Nephron progenitor cell (in vitro differentiated cells): ENCODE measurements at places on chromosomes 6 and 20.
A peak's percentile ranks its signal among the peaks of the same experiment; 100 is the strongest.

- DNase-seq, result no peak
Observed at GRCh38 chr6:17349427-17349826, 44.0 kb upstream of the CAP2 start.

DNA sequence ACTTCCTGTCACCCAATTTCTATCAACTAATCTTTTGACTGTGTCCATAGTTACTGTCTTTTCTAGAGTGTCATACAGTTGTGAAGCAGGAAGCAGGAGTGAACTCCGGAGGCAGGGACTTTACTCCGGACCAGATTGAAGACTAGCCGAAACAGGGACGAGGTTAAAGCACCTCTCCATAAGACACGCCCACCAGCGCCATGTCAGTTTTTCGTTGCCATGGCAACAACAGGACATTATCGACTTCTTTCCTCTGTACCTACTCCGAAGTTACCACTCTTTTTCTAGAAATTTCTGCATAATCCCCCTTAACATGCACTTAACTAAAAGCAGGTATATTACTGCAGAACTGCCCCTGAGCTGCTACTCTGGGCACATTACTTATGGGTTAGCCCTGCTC lies 25.2 kb downstream of the TRIM38 start:
- no peak for DNase-seq

- DNase-seq, result no peak
Observed at GRCh38 chr6:111846066-111846465, 27.2 kb downstream of the FYN start.

- no peak for DNase-seq
Observed at GRCh38 chr6:7196019-7196402, 88.2 kb downstream of the RREB1 start.

DNA sequence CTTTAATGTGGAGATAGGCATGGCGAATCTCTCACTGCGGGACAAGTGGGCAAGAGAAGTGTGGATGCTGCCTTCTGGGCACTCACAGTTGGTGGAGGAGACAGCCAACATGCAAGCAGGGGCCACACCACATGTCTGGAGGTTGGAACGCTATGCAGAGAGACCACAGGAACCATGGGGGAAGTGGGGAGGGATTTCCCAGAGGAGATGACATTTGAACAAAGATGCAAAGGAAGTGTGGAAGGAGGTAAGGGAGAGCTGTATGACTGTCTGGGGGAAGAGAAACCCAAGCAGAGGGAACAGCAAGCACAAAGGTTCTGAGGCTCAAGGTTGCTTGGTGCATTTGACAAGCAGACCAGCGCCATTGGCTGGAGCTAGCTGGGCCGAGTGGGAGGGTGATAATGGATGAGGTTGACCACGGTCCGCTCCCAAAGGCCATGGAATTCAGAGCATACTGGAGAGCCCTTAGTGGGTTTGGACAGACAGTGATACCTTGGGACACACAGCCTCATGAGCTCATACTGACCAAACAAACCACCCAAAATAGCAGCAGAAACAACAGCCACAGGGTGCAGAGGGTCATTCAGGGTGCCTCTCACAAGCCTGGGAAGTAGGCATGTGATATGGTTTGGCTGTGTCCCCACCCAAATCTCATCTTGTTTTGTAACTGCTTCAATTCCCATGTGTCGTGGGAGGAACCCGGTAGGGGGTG lies 7.6 kb upstream of the FAM110A start:
- no peak for DNase-seq

GRCh38 chr6:123380257-123380656 lies 256.5 kb downstream of the TRDN start:
- DNase-seq, result peak; percentile 12

- DNase-seq, result no peak
Observed at GRCh38 chr6:169158174-169158573, 95.5 kb downstream of the THBS2 start.

DNA sequence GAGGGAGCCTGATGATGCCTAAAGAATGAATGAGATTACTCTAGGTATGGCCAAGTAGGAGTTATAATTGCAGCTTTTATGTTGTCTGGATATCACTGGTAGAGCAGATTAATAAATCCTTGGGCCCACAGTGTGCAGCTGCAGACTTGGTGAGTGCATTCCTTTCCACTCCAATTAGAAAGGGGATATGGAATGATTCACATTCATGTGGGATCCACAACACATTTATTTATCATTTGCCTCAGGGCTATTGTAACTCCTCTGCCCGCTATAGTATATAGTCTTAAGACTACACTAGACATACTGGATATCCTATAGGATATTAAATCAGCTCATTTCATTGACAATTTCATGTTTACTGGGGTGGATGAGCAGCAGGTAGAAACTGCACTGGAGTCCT lies 11.6 kb upstream of the HLA-G start:
- DNase-seq, result no peak

- no peak for DNase-seq
Observed at GRCh38 chr6:161477876-161478425, 204.1 kb upstream of the AGPAT4 start.

DNA sequence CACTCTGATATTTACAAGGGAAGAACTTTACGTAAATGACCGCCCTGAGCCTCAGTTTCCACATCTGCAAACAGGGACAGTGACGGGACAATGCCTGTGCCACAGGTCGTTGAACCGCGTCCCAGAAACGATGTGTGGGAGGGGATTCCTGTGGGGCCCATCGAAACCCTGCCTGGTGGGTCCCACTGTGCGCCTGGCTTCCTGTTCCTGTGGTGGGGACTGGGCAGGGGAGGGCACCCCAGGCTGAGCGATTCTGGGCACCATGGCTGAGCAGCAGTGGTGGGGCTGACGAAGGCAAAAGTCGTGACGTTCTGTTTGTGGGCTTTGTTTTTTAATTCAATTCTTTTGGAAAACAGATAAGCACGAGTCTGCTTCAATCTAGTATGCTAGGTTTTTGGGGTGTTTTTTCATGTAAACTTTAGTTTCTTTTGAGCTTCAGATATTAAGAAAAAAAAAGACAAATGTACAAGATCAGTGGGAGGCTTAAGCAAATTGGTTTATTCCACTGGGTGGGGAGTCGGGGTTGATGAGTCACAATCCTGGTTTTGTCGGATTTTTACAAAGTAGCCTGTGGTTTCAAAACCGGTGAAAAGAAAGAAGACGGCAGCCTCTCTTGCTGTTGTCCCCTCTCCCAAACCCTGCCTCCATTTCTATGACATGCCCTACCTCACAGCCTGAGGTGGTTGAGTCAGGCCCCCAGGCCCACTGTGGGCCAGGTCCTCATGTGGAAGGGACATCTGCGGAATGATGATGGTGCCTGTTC lies 40.4 kb downstream of the GNAS-AS1 start:
- no peak for DNase-seq

DNA sequence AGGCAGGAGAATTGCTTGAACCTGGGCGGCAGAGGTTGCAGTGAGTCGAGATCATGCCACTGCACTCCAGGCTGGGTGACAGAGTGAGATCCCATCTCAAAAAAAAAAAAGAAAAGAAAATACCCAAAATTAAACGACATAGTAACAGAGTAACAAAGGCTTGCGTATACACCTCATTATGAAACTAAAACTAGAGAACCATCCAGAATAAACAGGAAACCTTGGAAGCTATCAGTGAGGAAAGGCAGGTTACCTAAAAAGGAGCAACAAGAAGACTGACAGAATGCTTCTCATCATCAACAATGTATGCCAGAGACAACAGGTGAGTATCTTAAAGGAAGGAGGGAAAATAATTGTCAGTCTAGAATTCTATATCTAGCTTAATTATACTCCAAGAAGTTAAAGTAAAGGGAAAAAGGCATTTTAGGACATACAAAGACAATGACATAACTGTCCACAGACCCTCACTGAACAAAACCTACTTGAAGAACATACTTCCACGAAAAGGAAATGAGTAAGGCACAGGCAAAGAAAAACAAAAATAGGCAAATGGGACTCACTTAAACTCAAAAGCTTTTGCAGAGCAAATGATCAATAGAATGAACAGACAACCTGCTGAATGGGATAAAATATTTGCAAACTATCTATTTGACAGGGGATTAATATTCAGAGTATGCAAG lies 64.1 kb upstream of the NT5E start:
- no peak for DNase-seq

GRCh38 chr6:125431971-125432370 lies 130.2 kb upstream of the HDDC2 start:
- DNase-seq, result no peak

- no peak for DNase-seq
Observed at GRCh38 chr6:116313101-116313776, 33.5 kb upstream of the TSPYL1 start.

DNA sequence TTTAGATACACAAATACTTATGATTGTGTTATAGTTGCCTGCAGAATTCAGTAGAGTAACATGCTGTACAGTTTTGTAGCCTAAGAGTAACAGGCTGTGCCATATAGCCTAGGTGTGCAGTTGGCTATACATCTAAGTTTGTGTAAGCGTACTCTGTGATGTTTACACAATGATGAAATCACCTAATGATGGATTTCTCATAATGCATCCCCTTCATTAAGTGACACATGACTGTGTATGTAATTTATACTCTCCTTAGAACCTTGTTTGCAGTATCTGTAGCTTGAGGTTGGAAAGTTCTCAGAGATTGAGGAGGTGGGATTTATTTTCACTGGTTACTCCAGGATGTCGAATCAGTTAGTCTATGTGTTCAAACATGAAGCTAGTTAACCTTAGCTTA lies 67.0 kb upstream of the TMEM30A start:
- DNase-seq, result no peak

DNA sequence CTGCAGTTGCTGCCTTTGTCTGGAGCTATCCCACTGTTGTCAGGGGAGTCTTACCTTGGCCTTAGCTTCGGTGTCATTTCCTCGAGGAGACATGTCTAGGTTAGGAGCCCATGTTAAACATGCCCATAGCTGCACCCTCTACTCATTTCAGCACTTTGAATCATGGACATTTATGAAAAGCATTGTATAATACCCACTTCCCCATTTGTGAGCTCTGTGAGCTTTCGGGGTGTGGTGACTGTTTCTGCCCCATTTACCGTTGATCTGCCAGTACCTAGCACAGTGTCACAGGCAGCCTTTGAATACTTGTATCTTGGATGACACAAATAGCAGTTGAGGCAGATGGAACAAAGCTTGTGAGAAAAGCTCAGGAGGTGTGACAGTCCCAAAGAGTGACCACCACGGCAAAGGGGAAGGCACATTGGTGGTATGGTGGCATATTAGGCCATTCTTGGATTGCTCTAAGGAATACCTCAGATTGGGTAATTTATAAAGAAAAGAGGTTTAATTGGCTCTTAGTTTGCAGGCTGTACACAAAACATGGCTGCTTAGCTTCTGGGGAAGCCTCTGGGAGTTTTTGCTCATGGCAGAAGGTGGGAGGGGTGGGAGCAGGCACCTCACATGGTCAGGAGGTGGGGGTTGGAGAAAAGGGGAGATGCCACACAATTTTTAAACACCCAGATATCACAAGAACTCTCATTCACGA lies 42.0 kb downstream of the JARID2 start:
- DNase-seq, result no peak

DNA sequence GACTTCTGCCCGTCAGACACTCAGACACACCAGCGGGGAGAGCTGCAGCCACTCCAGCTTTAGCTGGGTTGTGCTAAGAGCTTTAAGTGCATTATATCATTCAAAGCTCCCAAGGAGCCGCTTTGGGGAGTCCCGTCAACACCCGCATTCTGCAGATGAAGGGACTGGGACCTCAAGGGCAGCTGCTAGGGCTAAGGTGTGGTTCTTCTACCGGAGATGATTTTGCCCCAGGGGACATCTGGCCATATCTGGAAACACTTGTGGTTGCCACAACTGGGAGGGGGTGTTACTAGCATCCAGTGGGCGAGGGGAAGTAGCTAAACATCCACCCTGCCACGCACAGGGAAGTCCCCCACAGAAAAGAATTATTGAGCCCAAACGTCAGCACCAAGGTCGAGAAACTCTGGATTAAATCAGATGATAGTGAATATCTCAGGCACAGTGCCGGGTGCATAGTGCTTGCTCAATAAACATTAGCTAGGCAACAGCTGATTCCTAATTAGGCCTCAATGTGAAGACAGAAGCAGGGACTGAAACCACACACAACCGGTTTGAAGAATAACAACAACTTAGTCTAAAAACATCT lies 29.6 kb downstream of the PMEPA1 start:
- no peak for DNase-seq

- no peak for DNase-seq
Observed at GRCh38 chr6:131586543-131586942, 13.5 kb downstream of the ARG1 start.

GRCh38 chr20:37615340-37616109 lies 78.3 kb upstream of the CTNNBL1 start:
- peak; percentile 63 for DNase-seq

DNA sequence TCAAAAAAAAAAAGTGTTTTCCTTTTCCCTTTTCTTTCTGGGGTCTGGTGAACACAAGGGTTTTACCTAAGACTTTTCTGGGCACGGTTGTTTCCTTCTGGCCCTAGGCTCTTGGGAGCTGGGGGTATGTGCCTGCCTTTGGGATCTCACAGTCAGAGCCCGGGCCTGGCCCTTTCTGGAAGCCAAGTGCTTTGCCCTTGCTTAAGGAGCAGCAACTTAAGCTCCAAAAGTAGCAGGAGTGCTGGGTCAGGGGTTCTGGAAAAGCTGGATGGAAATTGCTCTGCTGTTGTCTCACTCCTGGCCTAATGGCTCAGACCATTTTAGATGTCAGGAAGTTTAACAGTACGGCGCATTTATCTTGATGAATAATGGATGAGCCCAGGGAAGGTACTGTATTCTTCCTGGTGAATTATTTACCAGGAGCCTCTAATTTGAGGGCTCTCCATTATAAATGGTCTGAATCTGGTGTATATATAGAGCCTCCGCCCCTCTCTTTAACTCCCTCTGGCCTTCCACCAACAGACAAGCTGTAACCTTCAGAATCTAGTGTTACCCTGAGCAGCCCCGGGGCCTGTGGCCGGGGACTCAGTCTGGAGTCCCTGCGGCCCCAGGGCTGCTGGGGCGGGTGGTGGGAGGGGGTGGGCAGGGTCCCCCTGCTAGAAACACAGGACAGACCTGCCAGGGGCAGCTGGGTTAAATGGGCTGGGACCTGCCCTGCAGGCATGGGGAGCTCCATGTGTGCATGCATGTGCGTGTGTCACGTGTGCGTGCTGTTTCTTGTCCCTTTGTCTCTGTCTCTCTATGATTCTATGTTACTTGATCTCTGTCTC lies 37.5 kb downstream of the PTK7 start:
- DNase-seq, result no peak

DNA sequence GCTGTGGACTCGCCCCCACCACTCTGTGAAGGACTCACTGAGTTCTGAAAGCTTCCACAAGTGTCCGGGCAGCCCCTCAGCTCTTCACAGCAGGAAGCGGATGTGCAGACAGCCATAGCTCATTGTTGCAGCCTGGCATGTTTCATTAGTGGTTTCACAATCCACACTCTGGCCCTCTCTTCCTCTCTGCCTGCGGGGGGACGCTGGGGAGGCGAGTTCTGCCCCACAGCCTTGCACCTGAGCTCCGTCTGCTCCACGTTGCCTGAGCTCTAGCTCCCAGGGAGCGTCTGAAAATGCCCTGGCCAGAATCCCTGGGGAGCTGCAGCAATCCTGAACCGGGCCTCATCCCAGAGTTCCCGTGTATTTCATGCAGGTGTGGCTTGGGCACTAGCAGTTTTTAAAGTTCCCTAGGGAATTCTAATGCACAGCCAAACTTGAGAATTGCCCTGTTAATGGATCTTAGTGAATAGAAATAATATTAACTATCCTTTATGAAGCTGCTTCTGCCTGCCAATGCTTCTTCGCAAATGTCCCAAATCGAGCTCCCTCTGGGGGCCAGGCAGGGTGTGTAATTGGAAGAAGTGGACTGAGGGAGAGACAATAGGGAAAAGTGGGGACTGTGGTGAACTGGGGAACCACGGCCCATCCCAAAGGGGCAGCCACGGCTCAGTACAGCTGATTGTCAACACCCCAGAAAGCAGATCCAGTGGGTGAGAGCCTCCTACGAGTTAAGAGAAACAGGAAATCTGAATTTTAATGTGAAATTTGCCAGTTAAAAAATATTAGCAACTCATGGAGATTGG lies 51.5 kb downstream of the CTCFL start:
- no peak for DNase-seq
